ENCODE measurements at places on chromosomes 5 and 9. TPM values are rescaled to one million over a fixed set of nuclear protein-coding genes. Genes with fewer than 3 reads are reported as not detected.

Gene ORM2
- total RNA-seq, result not detected

Gene CHSY3
- 3.9 TPM for total RNA-seq

Gene SAXO1
- not detected for total RNA-seq

Gene PCDH12
- total RNA-seq, result 60.9 TPM

Gene PCDHA6
- 0.17 TPM for total RNA-seq

DNA sequence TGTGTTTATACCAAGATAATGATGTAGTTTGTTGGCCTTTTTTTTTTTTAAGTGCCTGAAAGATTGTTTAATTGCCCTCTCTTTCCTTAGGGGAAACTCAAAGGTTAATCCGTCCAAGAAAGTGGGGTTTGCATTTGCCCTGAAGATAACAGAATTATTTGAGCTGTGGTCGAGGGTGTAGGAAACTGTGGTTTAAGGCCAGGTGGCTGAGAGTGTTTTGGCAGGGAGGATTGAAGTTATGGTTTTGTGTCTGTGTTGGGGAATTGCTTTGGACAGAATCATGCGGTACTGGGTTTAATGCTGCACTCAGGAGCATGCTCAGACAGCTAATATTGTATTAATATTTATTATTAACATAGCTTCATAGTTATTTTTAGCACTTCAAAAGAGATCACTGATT is 509.8 kb downstream of the EBF1 start:
- no peak for DNase-seq

DNA sequence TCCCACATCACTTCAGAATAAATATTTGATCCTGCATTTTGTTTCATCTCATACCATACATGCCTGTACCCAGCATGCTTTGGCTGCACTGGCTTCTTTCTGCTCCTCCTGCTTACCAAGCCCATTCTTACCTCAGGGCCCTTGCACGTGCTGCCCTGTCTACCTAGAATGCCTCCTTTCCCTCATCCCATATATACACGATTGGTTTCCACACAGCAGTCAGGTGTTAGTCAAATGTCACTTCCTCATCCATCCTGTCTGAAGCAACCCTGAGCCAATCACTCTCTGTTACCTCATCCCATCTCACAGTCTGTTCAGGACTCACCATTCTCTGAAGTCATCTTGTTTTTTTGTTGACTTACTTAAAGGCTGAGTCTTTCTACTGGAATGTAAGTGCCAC is 30.3 kb downstream of the CAST start:
- peak; percentile 21 for DNase-seq

DNA sequence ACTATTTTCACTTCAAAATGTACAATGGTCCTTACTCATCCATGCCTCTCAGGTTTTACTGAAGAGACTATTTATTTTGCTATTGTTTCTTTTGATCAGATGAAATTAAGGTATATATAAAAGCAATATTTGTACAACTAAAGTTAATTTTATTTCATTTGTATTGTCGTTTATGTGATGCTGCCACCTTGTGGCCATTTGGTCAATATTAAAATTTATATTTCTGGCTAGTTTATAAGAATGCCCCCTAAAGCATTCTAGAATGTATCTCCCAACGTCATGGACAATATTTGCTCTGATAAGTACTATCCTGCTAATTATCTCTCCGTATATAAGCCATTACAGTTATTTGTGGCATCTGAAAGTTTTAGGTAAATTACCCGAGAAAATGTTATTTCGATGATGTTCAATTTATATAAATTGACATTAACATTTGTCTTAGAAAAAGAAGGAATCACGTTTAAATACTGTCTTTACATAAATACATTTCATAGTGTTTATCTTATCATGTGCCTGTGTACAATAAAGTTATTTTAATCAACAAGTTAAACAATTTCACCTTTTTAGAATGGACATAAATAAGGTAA is 680.0 kb downstream of the TAF11L14 start:
- peak; percentile 51 for DNase-seq

- no peak for DNase-seq
These were observed 188.7 kb downstream of the GADD45G start for GRCh38 chr9:89793551-89793950.

GRCh38 chr9:21982861-21983560 is 11.2 kb downstream of the CDKN2A start:
- no peak for DNase-seq

- DNase-seq, result no peak
These were observed 5.0 kb upstream of the PTPDC1 start for GRCh38 chr9:94079236-94079635.

- no peak for DNase-seq
These were observed 106.7 kb downstream of the INSYN2B start for GRCh38 chr5:169873642-169874041.

DNA sequence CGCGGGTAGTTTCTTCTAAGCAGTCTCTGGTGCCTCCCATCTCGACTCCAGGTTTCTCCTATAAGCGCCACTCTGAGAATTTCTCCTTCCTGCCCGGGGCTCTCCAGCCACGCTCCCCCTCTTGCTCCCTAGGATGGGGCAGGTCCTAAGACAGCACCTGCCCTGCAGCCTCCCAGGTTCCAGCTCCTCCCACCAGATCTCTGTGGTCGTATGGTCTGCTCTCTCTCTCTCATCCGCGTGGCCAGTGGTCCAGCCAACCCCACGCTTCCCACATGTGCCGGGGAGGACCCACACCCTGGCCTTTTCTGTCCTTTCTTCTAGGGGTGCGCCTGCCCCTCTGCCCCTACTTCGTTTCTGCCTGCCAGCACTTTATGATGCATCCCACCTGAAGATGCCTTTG is 40.5 kb downstream of the MVB12B start:
- no peak for DNase-seq

DNA sequence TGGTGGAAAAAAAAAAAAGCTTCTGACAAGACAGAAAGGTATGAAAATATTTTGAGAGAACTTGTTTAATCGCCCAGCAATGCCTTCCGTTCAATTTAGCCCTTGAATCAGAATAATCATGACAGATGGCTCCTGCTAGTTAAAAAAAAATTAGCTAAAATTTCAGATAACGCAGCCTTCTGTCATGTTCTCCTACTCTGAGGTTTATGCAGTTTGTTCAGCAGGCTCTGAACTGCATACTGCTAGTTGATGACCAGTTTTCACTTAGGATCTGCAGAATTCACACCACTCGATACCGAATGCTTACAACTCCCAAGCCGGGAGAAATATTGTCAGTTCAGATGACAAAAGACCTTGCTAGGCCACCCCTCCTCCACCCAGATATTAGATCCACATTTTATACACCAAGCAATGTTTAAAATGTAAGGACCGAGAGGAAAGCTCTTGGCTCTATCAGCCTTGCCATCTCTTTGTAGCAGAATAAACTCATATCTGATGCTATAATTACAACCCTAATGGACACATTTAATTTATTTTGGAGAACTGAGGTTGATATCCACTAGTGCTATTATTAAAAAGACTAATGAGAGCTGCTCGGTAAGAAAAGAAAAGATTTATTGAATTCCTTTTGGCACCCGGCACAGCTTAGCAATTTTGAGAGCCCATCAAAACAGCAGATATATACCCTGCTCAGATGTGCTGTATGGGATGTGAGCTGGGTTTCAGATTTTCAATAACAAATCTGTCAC is 322.8 kb downstream of the GLIS3 start:
- DNase-seq, result no peak

GRCh38 chr9:79977510-79978197 is 405.9 kb downstream of the TLE4 start:
- no peak for DNase-seq

GRCh38 chr9:90287567-90288274 is 354.9 kb downstream of the DIRAS2 start:
- no peak for DNase-seq

DNA sequence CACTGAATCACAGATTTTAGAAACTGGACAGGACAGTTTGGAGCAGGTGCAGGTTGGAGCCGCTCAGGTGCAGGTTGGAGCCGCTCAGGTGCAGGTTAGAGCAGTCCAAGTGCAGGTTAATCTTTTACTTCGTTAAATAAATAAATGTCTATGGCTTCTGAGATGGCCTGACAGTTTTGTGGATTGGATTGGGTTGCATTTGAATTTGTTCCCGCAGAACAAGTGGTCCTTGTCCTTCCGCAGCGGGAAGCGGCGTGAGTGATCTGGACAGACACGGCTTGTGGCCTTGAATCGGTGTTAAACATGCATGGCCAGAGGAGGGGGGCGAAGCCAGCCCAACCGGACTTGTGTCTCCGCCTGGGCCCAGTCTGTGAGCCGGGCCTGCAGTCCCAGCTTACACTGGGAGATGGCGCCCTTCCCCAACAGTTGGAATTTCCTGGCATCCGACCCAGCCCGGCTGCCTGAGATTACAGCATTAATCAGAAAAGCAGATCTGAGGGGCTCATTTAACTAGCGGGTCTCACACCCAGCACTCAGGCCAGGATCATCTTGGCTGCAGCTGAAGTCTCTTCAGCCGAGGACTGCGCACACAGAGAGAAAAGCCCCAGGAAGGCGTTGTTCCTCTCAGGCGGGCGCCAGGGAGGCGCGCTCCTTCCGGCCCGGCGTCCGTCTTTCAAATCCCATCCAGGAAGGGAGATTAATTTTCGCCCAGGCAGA is 1.5 kb upstream of the OLFM1 start:
- DNase-seq, result peak; percentile 83

GRCh38 chr5:140223567-140223966 is 48.6 kb downstream of the CYSTM1 start:
- no peak for DNase-seq

GRCh38 chr9:136769710-136770191 is 5.4 kb upstream of the LCN15 start:
- DNase-seq, result peak; percentile 60

DNA sequence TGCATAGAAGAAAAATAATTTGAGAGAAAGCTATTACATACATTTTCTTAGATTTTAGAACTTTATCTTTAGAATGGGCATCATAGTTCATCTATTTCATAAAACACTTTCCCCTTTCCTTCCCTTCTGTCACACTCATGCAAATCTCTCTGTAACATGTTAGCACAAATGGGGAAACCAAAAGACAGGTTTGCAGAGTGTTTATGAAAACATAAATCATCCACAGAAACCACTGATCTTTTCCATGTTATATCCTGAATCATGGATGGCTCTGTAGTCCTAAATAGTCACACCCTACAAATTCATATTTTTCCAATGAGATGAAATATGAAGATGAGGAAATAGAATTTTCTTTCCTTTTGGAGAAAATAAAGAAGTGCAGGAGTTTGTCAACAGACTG is 122.9 kb upstream of the PTGER4 start:
- DNase-seq, result no peak

GRCh38 chr5:38371596-38371995 is 113.2 kb downstream of the EGFLAM start:
- no peak for DNase-seq

GRCh38 chr9:125126019-125126746 is 17.1 kb downstream of the SCAI start:
- peak; percentile 35 for DNase-seq

- no peak for DNase-seq
These were observed 109.0 kb downstream of the MLLT3 start for GRCh38 chr9:20513126-20513913.

GRCh38 chr9:17810728-17811571 is 232.1 kb downstream of the SH3GL2 start:
- peak; percentile 81 for DNase-seq

- no peak for DNase-seq
These were observed 32.4 kb downstream of the HOMER1 start for GRCh38 chr5:79481574-79481973.

DNA sequence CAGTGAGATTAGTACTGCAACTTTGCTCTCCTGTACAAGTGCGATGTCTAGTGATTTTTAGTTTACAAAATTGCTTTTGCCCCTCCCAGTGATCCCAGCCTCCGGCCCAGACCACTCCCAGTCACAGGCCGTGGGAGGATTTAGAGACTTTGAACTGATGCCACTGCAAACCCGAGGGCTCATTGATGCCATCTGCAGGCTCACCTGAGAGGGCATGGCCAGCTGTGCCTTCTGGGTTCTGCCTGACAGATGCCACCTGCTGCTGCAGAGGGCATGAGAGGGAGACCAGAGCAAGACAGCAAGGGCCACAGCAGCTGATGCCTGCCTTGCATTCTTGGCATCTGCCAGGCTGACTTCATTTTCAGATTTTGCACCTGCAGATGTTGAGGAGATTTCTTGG is 593.8 kb downstream of the CDK5RAP2 start:
- DNase-seq, result no peak

- no peak for DNase-seq
These were observed 33.7 kb downstream of the GPR21 start for GRCh38 chr9:123067136-123067535.

- peak; percentile 21 for DNase-seq
These were observed 1.0 kb downstream of the GGTA1 start for GRCh38 chr9:121498487-121499176.

- no peak for DNase-seq
These were observed 8.3 kb downstream of the C1QTNF3 start for GRCh38 chr5:34034534-34035327.

DNA sequence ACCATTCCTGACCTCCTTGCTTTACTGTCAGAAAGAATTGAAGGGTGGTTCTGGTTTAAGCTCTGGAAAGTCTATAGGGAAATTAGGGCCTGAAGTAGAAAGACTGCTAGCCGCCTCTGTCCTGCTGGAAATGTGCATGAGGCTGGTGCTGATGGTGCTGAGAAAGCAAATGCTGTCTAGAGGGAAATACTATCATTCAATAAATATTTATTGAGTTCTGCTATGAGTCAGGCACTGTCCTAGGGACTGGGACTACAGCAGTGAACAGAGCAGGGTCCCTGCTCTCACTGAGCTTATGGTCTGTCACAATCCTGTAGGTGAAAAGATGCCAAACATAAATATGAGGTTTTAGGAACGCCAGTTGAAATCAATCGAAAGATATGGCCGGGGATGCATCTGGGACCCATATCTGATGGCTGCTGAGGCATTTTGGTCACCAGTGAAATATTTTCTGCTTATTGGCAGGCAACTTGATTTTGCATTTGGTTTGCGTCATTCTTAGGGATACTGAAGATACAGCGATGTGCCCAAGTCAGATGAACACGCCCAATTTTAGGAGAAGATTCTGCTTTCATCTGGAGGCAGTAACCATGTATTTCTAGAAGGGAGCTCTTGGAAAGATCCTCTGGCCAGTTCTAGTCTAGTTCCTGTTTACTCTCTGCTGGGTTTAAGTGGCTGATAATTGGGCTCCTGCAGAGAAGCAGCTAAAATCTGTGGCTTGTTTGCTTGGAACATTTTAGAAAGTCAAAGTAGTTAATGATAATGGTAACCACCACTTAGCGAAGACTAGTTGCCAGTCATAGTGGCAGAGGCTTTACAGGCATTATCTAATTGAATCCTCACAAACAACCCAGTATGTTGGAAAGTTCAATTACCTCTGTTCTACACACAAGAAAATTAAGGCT is 73.3 kb downstream of the INSYN2B start:
- DNase-seq, result no peak

DNA sequence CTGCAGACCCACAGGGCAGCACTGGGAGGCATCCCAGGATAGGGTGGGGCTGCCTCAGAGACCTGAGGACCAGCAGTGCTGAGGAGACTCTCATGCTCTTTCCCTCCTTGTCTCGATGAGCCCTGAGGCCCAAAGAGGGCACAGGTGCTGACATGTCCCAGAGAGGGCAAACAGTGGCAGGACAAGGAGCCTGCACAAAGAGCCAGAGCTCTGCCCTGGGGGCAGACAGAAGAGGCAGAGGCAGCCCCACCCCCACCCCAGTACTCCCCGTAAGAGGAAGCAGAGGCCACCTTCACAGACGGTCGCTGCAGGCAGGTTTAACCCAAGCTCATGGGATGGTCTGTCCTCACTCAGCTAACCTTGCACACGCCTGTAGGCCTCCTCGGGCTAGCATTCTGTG is 29.4 kb upstream of the TTLL11 start:
- no peak for DNase-seq

- DNase-seq, result no peak
These were observed 22.7 kb upstream of the COL5A1 start for GRCh38 chr9:134618833-134619447.

- peak; percentile 93 for DNase-seq
These were observed 1.9 kb upstream of the RGMB start for GRCh38 chr5:98771382-98772109.

- peak; percentile 61 for DNase-seq
These were observed 16.2 kb downstream of the PGGT1B start for GRCh38 chr5:115246361-115246991.
